Central memory CD8-positive, alpha-beta T cell (primary cell): ENCODE measurements at places on chromosomes 11 and 22.

GRCh38 chr11:126480015-126480409 is 124.5 kb downstream of the ST3GAL4 start:
- DNase-seq: no peak

GRCh38 chr22:44659140-44659539 is 42.9 kb upstream of the PRR5 start:
- DNase-seq: no peak

GRCh38 chr11:46050003-46050461 is 71.2 kb downstream of the PHF21A start:
- no peak for DNase-seq

GRCh38 chr11:119974467-119974866 is 163.4 kb downstream of the TRIM29 start:
- DNase-seq: no peak

- no peak for DNase-seq
Measured at GRCh38 chr11:28169816-28170215, 61.6 kb downstream of the METTL15 start.

DNA sequence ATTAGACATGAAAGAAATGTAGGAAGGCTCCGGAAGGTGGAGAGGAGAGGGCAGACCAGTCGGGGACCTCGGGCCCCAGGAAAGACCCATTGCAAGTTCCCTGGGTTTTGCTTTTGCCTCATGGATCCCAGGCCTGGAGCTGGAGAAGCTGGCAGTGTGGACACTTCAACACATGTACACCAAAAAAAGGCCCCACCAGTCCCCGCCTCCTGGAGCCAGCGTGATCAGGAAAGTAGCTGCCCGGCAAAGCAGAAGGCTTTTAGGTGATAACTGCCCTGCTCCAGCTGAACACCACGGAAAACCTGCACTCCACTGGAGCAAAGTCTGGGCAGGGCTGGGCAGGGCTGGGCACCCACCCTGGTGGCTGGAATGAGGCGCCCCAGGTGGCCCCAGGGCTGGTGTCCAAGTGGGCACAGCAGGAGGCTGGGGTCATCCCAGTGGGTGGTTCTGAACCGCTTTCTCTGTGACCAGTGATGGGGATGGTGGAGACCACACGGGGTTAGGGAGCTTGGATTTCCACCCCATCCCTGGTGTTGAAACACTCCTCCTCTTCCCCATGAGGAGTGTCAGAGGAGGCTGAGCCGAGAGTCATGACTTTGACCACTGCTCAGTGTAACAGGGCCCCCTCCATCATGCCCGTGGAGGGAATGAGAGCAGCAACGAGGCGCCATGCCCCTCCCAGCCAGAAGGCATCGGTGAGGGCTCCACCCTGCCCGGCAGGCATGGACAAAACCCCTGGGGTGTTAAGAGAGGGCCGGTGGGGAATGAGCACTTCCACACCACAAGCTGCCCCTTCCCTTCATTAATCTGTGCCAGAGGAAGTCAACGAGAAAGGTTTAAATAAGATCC is 16.9 kb upstream of the MUC5AC start:
- DNase-seq: peak; percentile 2

GRCh38 chr22:22164541-22165272 is 79.9 kb upstream of the VPREB1 start:
- no peak for DNase-seq

GRCh38 chr22:32106930-32107329 is 52.2 kb downstream of the C22orf42 start:
- DNase-seq: no peak

GRCh38 chr11:111168871-111169270 is 76.7 kb upstream of the POU2AF2 start:
- DNase-seq: no peak

GRCh38 chr22:29093030-29093429 is 20.2 kb downstream of the KREMEN1 start:
- DNase-seq: no peak

DNA sequence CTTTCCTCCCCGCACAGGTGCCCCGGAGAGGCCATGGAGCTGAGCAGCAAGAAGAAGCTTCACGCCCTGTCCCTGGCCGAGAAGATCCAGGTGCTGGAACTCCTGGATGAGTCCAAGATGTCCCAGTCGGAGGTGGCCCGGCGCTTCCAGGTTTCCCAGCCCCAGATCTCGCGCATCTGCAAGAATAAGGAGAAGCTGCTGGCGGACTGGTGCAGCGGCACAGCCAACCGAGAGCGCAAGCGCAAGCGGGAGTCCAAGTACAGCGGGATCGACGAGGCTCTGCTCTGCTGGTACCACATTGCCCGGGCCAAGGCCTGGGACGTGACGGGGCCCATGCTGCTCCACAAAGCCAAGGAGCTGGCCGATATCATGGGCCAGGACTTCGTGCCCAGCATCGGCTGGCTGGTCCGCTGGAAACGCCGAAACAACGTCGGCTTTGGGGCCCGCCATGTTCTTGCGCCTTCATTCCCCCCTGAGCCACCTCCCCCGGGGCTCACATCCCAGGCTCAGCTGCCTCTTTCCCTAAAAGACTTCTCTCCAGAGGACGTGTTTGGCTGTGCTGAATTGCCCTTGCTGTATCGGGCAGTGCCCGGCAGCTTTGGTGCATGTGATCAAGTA is 1.3 kb downstream of the TIGD3 start:
- DNase-seq: no peak

DNA sequence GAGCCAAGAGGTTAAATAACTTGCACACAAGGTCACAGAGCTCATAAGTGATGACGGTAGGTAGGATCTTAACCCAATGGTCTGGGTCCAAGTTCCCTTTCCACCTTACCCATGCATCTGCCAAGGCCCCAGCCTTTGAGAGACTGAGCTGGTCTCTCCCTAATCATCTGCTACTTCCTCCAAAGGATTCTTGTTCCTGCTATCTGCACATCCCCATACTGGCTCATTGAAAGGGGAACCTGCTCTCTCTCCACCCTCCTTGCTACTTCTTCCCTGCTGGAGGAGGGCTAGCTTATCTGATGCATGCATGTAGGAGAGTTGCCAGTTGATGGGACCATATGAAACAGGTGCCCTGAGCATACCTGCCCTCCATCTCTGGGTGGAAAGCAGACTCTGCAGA is 47.7 kb downstream of the COMMD9 start:
- DNase-seq: no peak

GRCh38 chr11:58938398-58938797 is 890 bp upstream of the GLYATL1 start:
- no peak for DNase-seq

GRCh38 chr22:38949889-38950405 is 7.5 kb upstream of the APOBEC3A start:
- no peak for DNase-seq

- no peak for DNase-seq
Measured at GRCh38 chr11:121460941-121461514, 8.3 kb upstream of the SORL1-AS1 start.

DNA sequence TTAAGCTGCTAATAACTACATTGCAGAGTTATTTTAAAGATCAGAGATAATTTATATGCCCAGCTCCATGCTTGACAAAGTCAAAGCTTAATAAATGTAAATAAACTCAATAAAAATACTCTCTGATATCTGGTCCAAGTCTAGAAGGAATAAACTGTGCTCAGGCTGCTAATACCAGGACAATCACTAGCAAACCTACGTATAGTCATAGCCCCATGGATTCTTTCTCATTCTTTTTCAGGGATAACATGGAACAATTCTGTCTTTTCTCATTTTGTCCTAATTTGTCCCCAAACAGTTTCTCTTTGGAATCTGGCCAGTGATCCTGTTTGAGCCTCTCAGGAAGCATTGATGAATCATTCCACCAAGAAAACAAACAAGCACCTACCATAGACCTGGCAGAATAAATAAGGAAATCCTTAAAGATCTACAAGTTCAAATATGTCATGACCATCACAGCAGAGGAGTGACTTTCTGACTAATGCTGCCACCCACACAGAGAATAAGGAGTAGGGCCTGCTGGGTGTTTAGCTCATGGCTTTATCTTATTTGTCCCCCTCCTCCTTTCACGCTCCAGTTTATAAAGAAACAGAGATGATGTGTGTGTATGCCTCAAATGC is 14.1 kb upstream of the B3GNT6 start:
- DNase-seq: no peak

DNA sequence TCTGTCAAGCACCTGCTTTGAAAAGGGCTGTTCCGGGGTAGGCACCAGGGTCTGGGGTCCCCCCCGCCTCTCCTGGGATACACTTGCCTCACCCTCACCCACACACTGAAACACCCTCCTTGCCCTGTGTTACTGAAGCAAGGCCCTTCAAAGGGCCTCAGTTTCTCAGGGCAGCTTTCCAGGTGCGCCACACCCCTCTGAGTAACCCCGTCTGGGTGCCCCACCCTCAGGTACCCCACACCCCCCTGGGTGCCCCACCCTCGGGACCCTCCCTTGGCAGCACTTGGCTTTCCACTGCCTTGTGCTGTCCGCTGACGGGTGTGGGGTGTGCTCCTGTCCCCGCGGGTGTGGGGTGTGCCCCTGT is 413.6 kb downstream of the TBC1D22A start:
- DNase-seq: no peak

- DNase-seq: no peak
Measured at GRCh38 chr11:66853242-66854229, 3.3 kb upstream of the LRFN4 start.

DNA sequence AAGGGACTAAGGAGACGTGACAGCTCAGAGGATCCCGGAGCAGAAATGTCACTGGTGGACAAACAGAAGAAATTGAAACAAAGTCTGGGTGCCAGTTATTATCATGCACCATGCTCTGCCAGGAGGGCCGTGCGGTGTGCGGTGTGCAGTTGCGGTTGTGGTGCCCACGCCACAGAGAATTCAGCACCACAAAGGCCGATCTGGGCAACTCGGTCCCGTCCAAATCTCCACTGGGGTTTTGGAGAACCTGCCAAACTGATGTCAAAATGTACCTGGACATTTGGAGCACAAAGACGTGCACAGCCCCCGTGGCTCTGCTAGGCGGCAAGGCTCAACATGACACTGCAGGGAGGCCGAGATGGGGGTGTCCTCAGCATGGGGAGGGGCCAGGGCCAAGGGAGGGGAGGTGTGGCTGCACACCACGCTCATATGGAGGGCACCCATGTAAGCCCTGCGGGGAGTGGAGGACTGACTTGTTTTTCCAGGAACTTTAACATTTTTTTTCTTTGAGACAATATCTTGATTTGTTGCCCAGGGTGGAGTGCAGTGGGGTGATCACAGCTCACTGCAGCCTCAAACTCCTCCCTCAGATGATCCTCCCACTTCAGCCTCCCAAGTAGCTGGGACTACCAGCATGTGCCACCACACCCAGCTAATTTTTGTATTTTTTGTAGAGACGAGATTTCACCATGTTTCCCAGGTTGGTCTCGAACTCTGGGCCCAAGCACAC is 39.4 kb downstream of the GNB1L start:
- DNase-seq: no peak

- no peak for DNase-seq
Measured at GRCh38 chr11:877565-877964, 33.0 kb downstream of the CHID1 start.

- no peak for DNase-seq
Measured at GRCh38 chr11:94111660-94112059, 17.0 kb upstream of the PANX1 start.

- DNase-seq: no peak
Measured at GRCh38 chr22:22756109-22756508, 111.7 kb downstream of the GGTLC2 start.

GRCh38 chr11:60786811-60787567 is 1.9 kb downstream of the MS4A10 start:
- no peak for DNase-seq

DNA sequence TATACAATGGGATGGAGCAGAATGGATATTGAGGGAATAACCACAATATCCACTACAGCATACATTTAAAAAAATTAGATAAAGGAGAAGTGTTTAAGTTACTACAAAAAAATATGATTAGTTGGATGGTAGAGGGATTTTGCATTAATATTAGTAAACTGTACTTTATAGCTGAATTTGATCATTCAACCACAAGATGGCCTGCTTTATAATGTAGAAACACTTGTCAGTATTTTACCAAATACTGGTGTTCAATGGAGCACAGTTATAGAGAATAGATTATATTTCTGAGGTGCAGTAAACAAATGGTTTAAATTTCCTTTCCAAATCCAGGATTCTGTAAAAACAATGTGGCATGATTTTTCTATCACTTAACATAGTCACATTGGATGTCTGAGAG is 818.8 kb upstream of the CHORDC1 start:
- no peak for DNase-seq

- DNase-seq: no peak
Measured at GRCh38 chr22:32333769-32334659, 23.7 kb upstream of the RFPL3 start.

GRCh38 chr11:134243913-134244312 is 9.2 kb downstream of the THYN1 start:
- no peak for DNase-seq

- DNase-seq: no peak
Measured at GRCh38 chr11:15258433-15259165, 143.9 kb downstream of the INSC start.

GRCh38 chr22:25403811-25404471 is 160.5 kb upstream of the GRK3 start:
- DNase-seq: no peak

DNA sequence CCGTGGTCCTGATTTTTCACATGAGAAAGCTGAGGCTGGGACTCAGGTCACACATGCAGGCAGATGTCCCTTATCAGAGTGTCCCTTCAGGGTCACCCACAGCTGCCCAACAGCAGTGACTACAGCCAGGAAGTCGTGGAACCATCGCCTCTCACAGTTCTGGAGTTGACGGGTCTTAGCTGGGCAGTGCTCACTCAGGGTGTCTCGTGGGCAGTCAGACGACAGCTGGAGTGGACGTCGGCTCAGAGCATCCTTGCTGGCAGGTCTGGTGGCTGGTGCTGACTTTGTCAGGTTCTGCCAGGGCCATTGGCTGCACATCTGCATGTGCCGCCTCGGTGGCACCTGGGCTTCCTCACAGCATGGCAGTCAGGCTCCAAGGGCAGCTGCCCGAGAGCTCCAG is 35.6 kb upstream of the TH start:
- DNase-seq: peak; percentile 3

GRCh38 chr11:84097186-84097585 is 811.0 kb upstream of the CCDC90B start:
- DNase-seq: no peak

DNA sequence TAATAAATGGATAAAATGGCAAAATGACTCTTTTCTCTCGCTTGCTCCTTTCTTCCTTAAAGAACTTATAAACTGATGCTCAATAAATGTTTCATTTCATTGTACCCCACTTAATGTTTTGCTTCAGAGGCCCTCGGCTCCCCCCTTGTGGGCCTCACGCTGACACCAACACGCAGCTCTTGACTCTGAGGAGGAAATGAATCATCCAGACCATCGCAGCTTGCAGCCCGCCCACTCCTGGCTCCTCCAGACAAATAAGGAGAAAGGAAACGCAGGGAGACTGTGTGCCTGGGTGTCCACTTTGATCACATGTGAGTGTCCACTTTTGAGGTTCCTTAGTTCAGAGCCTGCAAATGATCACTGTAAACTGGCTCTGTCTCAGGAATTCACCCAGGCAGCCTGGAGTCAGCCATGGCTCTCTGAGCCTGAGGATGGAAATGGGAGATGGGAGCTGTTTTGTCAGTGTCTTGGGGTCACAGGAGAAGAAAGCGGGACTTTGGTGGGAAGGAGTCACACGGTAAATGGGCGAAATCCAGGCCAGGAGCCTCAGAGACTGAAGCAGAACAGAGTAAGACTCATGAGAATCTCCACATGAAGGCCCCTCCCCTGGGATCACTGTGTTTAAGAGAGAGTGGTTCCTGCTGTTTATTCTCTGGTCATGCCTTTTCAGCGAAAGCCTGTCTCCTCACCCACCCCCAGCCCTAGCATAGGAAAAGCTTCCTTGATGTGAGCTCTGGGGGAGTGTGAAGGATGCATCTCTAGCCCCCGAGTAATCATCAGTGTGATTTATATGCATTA is 96.5 kb downstream of the CWC15 start:
- DNase-seq: no peak
